ENCODE measurements at places on chromosomes 4 and X.

GRCh38 chr4:20026456-20026855 lies 225.2 kb upstream of the SLIT2 start:
- no peak for DNase-seq

DNA sequence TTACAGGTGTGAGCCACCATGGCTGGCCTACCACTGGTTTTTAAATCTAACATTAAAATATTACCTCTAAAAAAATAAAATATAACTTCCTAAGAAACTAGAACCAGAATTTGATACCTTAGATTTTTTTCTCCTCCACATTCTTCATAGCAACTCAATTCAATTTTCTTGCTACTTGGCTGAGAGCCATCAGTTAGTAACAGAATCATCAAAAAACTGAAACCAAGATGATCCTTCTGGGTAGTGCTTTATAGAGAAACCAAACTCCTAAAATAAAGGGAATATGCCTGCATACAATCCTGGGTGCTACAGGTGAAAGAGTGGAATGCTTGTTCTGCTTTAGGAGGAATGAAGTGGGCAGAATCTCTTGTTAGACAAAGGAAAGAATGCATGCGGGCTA lies 64.4 kb downstream of the RPS3A start:
- DNase-seq: no peak

- no peak for DNase-seq
Measured at GRCh38 chr4:98540803-98541202, 117.6 kb downstream of the TSPAN5 start.

DNA sequence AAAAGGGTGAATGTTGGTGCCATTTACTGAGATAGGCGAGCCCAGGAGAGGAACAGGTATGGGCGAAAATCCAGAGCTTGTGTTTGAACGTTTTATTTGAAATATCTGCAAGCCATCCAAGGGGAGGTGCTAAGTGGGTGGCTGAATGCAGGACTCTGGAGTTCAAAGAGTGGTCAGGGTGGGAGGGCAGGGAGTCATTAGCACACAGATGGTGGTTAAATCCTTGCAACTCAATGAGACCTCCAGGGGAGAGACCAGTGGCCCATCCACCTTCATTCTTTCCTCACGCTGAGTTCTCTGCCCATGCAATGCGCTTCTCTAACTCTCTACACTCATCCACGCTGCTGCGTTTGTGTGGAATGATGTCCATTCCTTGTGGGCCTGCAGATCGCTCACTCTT lies 101.1 kb downstream of the VCX3B start:
- no peak for DNase-seq

GRCh38 chrX:13223868-13224567 lies 95.8 kb downstream of the ATXN3L start:
- DNase-seq: no peak

DNA sequence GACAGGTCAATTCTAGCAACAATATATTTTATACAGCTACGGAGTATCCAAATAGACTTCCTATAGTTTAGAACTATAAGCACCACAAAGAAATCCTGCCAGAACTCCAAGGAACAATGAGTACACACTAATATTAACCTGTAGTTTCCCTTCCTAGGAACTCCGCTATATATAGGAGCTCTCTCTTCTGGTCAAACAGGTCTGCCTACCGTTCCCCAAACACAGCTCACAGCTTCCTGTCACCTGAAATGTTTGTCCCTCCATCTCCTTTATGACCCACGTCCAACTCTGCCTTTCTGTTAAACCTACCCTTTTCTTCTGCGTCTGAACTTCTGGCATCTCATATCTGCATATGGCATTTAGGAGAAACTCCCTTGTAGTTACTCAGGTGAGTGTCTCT lies 10.5 kb upstream of the GJB1 start:
- no peak for DNase-seq

GRCh38 chr4:155114790-155115189 lies 93.6 kb upstream of the NPY2R start:
- no peak for DNase-seq

- peak; percentile 68 for DNase-seq
Measured at GRCh38 chr4:103915224-103915869, 195.6 kb upstream of the TACR3 start.

DNA sequence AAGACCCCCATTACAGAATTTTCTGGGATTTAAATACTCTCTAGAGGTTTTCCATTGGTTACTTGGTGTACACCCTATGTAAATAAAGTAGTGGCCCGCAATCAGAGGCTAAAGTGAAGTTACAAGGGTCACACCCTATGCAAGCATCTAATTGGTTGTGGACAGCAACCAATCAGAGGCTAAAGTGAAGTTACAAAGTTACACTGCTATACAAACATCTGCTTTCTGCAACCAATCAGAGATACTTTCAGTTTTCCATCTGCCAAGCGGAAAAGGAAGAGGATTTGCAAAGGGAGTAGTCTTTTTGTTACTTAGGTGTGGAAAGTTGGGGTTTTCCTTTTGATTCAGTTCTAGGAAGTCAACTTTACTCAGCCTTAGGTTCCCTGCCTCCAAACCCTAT lies 2.0 kb upstream of the ATRX start:
- peak; percentile 51 for DNase-seq

GRCh38 chr4:138707746-138708677 lies 307.6 kb upstream of the NOCT start:
- DNase-seq: no peak

DNA sequence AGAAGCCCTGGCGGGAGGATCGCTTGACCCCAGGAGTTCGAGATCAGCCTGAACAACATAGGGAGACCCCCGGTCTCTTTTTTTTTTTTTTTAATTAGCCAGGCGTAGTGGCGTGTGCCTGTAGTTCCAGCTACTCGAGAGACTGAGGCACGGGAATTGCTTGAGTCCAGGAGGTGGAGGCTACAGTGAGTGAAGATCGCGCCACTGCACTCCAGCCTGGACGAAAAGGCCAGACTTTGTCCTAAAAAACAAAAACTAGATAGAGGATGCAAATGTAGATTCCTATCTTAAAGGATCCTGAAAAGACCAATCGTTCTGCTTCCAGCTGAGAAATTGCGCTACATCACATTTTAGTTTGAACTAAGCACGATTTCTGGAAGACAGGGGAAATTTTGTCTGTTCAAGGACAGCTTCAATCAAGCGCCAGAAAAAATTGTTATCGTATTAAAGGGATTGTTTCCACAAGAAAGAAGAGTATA lies 627 bp upstream of the HSD17B11 start:
- no peak for DNase-seq

GRCh38 chr4:159142241-159142640 lies 39.4 kb downstream of the RAPGEF2 start:
- no peak for DNase-seq

GRCh38 chrX:129732857-129733256 lies 5.9 kb upstream of the XPNPEP2 start:
- peak; percentile 3 for DNase-seq

- no peak for DNase-seq
Measured at GRCh38 chr4:155712846-155713245, 46.0 kb upstream of the GUCY1B1 start.

DNA sequence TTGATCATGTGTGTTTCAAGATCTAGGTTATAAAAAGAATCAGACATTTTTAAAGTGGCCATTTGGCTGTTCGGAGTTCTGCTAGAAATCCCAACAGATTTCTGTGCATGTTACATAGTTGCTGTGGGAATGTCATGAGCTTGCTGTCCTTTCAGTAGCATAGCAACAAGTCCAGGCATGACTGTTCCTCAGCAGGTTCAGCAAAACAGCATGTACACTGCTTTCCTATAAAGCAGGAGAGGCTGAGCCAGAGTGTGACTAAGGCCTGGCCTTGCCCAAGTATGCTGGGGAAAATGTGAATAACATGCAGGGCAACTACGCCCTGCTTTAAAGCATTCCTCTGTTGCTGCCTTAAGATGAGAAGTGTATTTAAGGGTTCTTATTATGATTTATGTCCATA lies 217.1 kb upstream of the SMIM31 start:
- DNase-seq: no peak

DNA sequence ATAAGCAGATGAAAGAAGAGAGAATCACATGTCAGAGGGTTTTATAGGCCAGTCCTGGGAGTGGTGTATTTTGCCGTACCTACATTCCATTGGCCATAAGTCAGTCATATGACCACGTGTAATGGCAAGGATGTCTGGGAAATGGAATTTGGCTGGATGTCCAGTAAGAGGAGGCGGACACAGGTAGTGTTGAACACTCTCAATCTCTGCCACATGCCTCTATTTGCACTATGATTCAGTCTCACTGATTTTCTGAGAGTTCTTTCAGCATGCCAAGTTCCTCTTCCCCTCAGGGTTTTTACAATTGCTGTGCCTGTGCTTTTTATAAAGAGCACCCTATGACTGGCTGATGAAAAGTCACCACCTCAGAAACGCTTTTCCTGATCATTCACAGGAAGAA lies 164.2 kb upstream of the GPR101 start:
- DNase-seq: no peak

DNA sequence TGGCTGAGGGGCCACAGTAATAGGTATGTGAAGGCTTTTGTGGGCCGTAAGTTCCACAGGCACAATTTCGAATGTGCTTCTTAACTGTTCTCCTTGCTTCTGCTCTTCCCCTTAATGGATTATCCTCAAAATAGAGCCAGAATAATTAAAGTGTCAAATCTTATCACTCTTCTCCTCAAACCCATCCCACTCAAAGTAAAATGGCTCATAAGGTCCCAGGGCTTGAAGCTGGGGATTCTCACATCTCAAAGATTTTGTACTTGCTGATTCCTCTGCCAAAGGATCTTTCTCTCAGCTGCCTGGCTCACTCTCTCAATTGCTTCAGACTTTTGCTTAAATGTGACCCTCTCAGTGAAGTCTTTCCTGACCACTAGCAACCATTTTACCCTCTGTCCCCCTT lies 16.6 kb downstream of the ADAMTS3 start:
- DNase-seq: no peak

All from GM12865 (cell line).